ENCODE measurements at places on chromosomes 12 and 14. TPM values are rescaled to one million over a fixed set of nuclear protein-coding genes. Genes with fewer than 3 reads are reported as not detected.
A peak's percentile ranks its signal among the peaks of the same experiment; 100 is the strongest.

- H3K27ac ChIP-seq: no peak overlapping the region
- no peaks in the 10 kb centered on the region for H3K36me3 ChIP-seq
- H3K27me3 ChIP-seq: no peaks in the 10 kb centered on the region
- H3K4me1 ChIP-seq: no peaks in the 10 kb centered on the region
- no peak for DNase-seq
Observed at GRCh38 chr14:97592341-97592980, 795.3 kb downstream of the VRK1 start.

DNA sequence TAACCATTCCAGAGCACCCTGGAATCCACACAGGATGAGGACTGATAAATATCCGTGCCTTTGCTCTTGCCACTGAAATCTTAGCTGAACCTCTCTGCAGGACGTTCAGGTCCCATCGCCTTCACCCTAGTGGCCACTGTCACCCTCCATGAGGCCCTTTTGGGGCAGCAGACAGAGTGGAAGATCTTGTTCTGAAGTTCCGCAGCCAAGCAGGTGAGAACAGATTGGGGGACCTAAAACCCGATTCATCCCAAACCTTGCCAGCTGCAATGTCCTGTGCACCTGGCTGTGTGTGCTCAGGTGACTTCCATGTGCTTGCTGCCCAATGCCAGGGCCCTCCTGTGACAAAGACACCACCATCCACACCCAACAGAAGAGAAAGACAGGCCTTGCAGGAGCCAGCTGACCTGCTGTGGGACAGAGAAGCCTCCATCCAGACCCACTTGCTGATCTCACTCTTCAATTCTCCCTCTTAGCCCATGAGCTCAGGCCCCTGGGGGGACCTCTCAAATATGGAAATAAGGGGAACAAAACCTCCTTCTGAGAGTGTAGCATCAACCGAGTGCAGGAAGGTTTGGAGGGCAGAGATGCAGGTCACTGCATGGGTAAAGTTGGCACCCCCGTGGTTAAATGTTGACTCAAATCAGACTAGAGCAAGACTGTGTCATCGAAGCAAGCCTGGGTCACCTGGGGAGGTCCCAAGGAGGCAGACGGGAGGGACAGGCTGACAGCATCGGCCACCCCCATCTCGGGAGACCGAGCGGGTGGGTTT is 308.7 kb upstream of the DIO3 start:
- no peak overlapping the region for H3K4me3 ChIP-seq
- DNase-seq: no peak
- H3K27me3 ChIP-seq: no peaks in the 10 kb centered on the region
- H3K27ac ChIP-seq: no peak overlapping the region

DNA sequence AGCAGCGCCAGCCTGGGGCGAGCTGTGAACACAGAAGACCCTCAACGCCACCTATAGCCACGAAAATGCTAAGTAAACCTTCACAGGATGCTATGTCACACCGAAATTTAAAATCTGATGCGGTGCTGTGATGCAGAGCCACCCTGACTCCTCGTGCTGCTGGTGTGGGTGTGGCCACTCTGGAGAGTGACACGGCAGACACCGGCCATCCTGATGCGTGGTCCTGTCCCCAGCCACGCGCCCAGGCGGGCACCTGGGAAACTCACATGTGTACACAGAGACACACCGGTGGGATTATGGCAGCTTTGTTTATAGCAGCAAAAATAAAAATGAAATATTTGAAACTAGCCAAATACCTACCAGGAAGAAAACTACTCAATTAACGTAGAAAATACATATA is 138.3 kb upstream of the SFSWAP start:
- no peaks in the 10 kb centered on the region for H3K4me1 ChIP-seq
- no peak overlapping the region for H3K27ac ChIP-seq

DNA sequence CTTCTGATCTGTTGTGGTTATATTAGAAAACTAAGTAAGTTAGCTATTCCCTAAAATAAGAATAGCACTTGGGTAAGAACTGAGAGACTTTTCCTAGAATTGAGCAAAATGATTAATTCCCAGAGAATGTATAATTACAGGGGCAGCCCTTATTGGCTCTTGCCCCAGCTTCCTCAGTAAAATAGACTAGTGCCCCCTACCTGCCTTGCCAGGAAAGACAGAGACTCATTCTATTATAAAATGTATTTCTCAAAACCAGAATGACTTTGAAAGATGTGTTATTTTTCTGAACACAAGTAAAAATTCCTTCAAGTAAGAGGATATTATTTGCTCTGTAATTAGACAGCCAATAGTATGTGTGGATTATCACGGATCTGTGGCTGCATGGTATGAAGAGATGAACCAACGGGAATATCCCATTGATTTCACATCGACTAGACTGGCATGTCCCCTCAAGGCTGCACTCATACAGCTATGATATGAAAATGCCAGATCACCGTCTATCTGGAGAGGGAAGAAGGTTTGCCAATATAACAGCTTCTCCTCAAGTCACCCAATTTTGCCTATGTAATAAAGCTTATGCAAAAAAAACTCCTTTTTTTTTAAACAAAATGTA is 7.4 kb upstream of the GLRX5 start:
- H3K36me3 ChIP-seq: no peaks in the 10 kb centered on the region
- peak overlapping the region; percentile 92 for H3K27ac ChIP-seq
- peaks cover 76% of the 10 kb centered on the region for H3K4me1 ChIP-seq
- H3K27me3 ChIP-seq: no peaks in the 10 kb centered on the region

DNA sequence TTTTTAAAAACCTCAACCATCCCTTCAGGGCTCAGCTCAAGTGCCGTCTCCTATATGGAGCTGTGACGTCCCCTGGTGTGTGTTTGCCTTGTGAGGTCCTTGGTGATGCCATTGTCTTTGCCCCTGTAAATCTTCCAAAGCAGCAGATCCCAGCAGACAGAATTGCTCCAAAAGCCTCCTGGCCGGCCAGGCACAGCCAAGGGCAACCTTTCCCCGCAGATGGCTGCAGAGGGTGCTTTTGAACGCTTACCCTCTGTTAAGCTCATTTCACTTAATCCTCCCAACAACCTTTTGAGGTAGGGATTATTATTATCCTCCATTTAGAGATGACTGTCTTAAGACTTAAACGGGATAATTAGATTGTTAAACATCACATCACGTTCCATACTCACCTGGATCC is 51.4 kb downstream of the RFX4 start:
- H3K36me3 ChIP-seq: no peaks in the 10 kb centered on the region
- no peaks in the 10 kb centered on the region for H3K27me3 ChIP-seq
- H3K27ac ChIP-seq: no peak overlapping the region
- no peak for DNase-seq
- H3K4me1 ChIP-seq: no peaks in the 10 kb centered on the region

DNA sequence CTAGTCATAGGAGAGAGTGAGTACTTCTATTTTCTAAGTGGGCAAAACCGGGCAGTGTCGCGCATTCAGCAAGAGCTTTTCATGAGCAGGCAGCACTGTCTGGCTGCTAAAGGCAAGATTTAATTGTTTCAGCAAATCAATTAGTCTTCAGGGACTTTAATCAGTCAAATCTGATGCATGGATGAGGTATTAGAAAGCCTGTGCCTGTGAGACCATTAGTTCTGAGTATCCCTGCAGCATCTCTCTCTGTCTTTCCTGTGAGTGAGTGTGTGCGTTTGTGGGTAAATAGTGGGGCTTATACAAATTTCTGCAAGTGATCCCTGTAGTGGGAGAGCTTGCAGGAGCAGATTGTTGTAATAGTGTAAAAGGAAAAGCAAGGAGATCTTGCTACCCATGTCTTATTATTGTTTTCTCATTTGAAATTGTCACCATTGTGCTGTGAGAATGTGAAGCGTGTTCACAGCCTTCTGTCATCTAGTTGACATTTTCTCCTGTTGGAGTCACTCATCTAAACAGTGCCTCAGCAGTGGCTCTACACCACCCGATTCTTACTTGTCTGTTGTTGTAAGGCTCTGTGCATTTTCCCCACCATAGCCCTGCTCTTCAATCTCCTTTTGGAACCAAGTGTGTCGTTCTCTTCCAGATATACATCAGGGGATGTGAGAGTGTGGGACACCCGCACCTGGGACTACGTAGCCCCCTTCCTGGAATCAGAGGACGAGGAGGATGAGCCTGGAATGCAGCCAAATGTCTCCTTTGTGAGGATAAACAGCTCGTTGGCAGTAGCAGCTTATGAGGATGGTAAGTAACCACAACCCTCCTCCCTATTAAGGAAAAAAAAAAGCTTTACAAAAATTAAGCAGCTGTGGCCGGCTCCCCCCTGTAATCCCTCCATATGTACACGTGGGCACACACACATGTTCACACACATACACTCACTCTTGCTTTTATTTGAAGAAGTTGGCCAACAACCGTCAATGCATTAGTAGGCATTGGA is 53.6 kb downstream of the FBXW8 start:
- H3K4me3 ChIP-seq: no peak overlapping the region
- H3K4me1 ChIP-seq: no peaks in the 10 kb centered on the region
- DNase-seq: no peak
- H3K36me3 ChIP-seq: peaks cover 12% of the 10 kb centered on the region
- no peaks in the 10 kb centered on the region for H3K27me3 ChIP-seq

GRCh38 chr12:111228916-111229666 is 139.8 kb downstream of the PHETA1 start:
- peaks cover 14% of the 10 kb centered on the region for H3K36me3 ChIP-seq
- no peaks in the 10 kb centered on the region for H3K4me1 ChIP-seq
- no peak overlapping the region for H3K4me3 ChIP-seq
- no peak overlapping the region for H3K27ac ChIP-seq
- DNase-seq: no peak
- H3K27me3 ChIP-seq: no peaks in the 10 kb centered on the region

Gene C1QL4
- polyA plus RNA-seq: not detected

Gene SRP54
- polyA plus RNA-seq: 38.2 TPM

Gene ARHGEF25
- polyA plus RNA-seq: 0.57 TPM

Gene JPH4
- polyA plus RNA-seq: 0.24 TPM

All from liver (tissue), 10 donors.